ENCODE measurements at places on chromosomes 2 and 18.

DNA sequence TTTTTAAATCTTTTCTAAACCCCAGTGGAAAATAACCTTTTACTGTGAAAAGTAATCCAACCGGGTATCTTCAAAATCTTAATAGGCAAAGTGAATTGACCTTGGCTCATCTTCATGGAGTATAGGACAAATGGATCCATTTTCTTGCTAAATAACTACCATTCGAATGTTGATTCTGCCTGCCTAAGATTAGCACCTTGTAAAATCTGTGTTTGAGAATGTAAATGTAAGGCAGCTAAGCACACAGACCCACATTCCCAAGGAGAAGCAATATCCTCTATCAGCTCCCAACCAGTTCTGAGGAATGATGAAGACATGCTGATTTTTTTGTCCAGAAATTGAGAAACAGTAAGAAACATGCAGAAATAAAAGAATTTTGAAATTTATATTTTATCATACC, 509.8 kb upstream of the SMIM21 start:
- DNase-seq = no peak

DNA sequence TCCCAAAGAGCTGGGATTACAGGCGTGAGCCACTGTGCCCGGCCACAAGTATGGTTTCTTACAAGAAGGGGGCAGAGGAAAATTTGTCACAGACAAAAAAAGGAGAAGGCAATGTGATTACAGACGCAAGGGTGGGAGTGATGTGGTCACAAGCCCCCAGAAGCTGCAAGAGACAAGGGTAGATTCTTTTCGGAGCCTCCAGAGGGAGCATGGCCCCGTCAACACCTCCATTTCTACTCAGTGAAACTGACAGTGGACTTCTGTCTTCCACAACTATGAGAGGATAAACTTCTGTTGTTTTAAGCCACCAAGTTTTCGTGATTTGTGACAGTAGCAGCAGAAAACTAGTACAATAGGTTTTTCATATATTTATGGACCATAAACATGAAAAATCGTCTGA, 2.1 kb upstream of the TCF7L1 start:
- no peak for DNase-seq

DNA sequence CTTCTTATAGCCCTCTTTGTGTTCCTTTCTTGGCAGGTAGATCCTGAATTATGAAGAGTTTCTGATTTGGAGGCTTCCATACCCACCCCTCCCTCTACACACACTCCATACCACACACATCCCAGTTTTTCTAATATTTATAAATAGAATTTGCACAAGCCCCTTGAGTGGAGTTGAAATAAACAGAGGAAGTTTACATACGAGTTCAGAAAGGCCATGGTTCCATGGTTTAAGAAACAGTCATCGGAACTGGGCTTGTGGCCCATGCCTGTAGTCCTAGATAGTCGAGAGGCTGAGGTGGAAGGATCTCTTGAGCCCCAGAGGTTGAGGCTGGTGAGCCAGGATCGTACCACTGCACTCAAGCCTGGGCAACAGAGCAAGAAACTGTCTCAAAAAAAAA, 62.7 kb upstream of the TANC1 start:
- DNase-seq = no peak

DNA sequence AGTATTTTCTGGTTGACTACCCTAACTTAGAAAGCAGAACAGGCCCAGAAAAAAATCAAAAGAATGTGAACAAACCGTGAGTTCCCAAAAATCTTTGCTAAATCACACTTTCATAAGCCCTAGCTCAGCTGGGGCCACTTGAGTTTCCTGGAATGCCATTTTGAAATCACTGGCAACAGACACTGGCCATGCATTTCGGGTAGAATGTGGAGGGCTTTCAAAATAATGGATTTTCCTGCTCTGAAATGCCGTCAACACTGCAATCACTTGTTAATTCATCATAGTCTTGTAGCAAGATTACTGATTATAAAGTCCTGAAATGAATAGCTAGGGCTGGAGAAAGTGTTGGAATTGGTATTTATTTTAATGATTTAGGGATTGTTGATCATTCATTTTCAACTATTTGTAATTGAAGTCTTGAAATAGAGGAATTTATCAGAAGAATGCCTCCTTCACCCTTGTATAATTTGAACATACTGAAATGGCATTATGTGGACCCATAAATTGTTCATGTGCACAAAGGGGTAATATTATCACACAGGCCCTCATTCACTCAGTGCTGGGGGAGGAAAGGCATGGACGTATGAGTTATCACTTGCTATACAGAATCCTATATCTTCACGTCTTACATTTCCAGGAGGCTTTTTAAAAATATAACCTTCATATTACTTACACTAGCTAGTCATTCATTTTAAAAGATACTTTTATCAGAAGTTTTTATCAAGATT, 134.8 kb downstream of the DTNA start:
- no peak for DNase-seq

GRCh38 chr2:25831746-25832449, 46.4 kb downstream of the ASXL2 start:
- no peak for DNase-seq

DNA sequence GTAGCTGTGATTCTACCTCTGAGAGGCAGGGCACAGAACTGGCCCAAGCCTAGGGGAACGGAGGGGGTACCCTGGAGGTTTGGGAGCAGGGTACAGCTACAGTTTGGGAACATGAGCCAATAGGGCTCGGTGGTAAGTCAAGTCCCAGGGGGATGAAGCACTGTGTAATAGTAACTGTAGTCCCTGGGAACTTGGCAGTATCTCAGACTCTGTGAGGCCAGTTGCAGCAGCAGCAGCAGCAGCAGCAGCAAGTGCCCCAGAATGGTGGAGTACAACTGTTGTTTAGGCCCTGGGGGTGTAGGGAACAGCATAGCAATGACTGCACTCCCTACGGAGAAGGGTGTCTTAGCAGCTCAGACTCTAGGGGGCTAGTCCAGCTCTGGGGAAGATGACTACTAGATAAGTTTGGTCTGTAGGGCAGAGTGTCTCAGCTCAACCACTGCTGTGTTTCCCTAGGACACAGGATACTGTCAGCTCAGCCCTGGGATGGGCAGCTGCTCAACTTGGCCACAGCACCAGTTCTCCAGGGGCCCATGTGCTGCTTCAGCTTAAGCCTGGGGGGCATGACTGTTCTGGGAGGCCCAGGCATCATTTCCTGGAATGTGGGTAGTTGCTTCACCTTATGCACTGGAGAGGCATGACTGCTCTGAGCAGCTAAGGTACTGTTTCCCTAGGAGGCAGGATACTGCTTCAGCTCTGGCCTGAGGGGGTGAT, 20.5 kb downstream of the CARF start:
- DNase-seq = no peak

DNA sequence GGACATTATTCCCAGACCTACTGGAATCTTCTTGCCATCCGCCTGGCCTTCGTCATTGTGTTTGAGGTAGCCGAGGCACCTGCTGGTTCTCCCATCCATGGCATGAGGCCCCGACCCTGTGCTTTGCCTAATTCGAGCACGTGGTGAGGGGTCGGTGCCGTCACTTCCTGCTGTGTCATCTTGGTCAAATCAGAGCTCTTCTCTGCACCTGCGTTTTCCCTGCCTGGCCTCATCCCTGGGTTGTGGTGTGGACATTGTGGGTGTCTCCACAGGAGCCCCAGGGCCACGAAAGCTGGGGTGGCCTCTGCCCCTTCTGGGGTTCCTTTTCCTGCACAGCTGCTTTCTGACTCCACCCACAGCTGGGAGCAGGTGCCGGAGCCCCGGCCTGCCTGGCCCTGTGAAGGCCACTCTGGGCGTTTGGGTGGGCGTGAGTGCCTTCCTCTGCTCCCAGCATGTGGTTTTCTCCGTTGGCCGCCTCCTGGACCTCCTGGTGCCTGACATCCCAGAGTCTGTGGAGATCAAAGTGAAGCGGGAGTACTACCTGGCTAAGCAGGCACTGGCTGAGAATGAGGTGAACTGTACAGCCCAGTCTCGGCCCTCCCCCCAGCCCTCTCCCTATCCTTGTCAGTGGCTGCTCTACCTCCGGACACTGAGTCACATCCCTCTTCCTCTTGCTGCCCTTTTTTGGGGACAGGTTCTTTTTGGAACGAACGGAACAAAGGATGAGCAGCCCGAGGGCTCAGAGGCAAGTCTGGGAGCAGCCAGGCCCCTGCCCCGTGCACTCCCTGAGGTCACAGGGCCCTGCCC, 34.9 kb downstream of the ANO7 start:
- DNase-seq = no peak

- DNase-seq = no peak
Observed at GRCh38 chr2:20182241-20182931, 42.5 kb downstream of the SDC1 start.

GRCh38 chr2:128797533-128797932, 478.9 kb upstream of the HS6ST1 start:
- DNase-seq = no peak

- DNase-seq = no peak
Observed at GRCh38 chr2:217835931-217836891, 166.6 kb downstream of the TNS1 start.

DNA sequence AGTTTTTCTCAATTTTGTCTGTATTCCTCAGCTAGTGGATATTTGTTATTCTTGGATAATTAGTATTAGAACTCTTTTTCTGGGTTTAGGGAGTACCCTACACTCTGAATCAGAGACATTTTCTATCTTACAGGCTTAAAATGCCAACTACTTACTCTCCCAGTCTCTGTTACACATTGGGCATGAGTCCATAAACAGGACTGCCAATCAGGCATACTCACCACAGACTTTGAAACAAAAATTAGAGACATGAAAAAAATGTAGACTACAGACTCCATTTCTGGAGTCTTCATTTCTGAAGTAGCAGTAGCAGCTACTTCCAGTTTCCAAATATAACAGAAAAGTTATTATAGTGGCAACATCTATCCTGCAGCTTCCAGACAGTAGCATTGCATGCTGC, 279.7 kb downstream of the MBD5 start:
- DNase-seq = no peak

DNA sequence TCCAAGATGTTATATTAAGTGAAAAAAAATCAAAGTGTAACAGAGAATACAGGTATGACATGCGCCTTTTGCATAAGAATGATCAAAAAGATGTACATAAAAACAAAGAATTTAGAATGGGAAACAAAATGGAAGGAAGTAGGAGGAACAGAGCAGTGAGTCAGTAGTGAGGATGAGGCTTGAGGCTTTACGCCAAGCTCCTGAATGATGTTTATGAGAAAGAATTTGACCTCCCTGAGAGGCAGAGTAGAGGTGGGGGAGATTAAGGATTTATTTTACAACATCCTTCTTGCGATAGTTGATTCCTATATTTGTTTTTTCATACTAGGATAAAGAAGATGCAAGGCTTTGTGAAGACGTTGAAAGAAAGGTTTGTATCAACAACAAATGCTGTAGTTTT, 81.4 kb downstream of the DCDC2C start:
- DNase-seq = no peak

DNA sequence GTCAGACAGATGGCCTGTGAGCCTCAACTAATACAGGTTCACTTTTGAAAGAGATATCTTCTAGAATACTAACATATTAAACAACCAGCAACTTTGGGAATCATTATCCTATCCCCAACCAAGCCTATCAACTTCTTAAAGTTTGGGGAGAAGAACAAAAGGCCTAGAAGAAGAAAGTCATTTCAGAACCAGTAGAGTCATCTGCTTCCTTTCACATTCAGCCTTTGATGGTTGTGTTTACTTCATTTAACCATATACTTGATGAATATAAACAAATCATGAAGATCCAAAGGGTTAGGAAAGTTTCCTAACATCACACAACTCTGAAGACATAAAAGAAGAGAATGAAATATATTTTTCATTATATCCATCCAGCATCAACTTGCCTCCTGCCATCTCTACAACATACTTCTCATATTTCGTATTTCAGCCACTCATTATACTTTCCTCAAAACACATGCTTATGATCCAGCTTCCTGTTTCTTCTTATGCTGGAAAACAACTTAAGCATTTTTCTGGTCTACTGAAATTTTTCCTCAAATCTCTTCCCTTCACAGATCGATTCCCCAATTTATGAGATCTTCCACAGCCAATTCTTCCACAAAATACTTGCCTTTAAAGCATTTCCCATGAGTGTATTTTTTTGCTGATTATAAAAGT, 114.3 kb downstream of the CACNB4 start:
- no peak for DNase-seq

GRCh38 chr2:162012565-162013058, 61.4 kb downstream of the DPP4 start:
- DNase-seq = peak; percentile 36

DNA sequence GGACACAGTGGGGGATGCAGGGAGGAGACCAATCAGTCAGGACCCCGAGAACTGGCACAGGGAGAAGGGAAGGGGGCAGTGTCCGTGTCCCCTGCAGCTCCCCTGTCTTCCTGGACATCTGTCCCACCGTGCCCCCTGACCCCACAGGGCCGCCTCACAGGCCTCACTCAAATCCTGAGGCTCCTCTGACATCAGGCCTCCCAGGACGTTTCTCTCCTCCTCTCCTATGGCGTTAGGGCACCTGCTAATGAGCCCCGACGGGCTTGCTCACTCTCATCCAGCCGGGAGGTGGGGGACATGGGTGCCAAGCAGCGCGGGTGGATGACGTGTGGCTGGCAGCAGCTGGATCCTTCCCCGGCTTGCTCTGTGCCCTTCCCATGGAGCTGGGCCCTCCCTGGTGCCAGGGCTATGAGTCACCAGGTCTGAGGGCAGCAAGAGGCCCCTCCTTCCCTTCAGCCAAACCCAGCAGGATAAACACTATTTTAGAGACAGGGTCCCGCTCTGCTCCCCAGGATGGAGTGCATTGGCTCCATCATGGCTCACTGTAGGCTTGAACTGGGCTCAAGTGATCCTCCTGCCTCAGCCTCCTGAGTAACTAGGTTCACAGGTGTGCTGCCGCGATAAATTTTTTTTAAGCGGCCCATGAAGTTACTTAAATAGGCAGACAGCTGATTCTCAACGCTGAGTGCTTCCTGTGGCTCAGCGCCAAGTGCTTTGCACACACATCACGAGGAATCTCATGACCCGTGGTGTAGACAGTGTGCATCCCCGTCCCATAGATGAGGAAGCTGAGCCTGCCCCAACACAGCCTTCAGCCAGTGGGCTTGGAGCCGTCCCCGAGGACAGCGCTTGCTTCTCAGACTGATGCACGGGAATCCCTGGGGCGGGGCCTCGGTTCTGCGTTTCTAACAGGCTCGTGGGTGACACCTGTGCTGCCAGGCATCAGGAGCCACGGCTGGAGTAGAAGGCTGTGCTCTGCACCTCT, 64.5 kb upstream of the HDAC4 start:
- DNase-seq = no peak

GRCh38 chr2:31324016-31324633, 90.2 kb downstream of the EHD3 start:
- no peak for DNase-seq

- no peak for DNase-seq
Observed at GRCh38 chr2:193279361-193279760, 1084.6 kb upstream of the TMEFF2 start.
